COLO829 (cell line): ENCODE measurements at places on chromosomes 13 and 19.
A peak's percentile ranks its signal among the peaks of the same experiment; 100 is the strongest.

- DNase-seq: no peak
Measured at GRCh38 chr13:27619728-27620376, 477 bp downstream of the LNX2 start.

DNA sequence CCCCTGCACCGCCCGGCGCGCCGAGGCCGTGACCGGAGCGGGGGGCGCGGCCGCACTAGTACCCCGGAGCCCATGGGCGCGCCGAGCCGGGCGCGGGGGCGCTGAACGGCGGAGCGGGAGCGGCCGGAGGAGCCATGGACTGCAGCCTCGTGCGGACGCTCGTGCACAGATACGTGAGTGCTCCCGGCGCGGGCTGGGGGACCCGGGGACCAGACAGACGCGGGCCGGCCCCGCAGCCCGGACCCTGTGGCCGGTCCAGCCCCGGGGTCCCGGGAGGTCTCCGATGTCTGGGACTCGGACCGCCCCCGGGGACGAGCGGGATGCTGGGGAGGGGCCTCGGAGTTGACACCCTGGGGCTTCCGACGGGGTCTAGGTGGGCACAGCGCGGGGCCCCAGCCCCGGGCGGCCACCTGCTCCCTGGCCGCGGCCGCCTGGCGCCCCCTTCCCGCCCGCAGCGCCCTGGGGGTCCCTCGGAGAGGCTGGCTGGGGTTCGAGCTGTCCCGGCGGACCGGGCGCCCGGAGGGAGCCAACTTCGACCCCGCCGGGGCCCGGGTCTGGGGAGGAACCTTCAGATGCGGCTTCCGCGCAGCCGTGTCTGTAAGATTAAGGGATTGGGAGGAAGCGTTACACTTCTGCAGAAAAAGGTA is 568 bp downstream of the ATP11A start:
- peak; percentile 25 for DNase-seq

- DNase-seq: no peak
Measured at GRCh38 chr19:33522371-33522662, 726 bp upstream of the PEPD start.

DNA sequence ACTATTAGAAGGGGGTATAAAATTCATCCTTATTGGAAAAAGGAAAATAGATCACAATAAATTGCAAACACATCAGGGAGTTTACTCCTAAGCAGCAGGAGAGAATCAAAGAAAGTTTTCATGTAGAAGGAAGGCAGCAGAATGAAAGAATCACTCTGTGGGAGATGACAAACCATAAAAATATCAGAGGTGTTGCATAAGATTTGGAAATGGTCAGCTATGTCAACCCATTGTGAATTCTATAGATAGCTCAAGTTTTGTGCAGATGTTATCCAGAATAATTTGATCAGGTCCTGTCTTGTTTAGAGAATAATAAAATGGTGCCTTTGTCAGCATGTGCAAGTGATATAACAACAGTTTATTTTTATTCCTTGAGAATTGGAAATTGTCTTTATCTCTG is 622.4 kb downstream of the DCT start:
- no peak for DNase-seq

- no peak for DNase-seq
Measured at GRCh38 chr13:34420702-34421346, 521.2 kb upstream of the NBEA start.

DNA sequence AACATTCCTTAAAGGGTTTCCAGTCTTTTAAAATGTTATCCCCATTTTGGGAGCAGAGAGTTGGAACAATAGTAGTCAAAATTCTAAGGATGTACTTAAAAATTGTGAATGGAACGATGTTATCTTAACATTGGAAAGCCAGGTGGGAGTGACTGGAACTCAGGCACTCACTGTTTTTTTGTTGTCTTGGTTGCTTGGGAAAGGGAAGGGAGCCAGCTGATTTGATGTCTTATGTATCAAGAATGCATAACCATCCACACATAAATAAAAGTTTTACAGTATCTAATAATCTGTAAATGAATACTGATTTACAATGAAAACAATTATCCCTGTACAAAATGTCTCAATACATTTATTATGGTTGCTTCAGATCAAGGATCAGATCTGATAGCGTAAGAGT is 88.7 kb downstream of the SLC10A2 start:
- no peak for DNase-seq

DNA sequence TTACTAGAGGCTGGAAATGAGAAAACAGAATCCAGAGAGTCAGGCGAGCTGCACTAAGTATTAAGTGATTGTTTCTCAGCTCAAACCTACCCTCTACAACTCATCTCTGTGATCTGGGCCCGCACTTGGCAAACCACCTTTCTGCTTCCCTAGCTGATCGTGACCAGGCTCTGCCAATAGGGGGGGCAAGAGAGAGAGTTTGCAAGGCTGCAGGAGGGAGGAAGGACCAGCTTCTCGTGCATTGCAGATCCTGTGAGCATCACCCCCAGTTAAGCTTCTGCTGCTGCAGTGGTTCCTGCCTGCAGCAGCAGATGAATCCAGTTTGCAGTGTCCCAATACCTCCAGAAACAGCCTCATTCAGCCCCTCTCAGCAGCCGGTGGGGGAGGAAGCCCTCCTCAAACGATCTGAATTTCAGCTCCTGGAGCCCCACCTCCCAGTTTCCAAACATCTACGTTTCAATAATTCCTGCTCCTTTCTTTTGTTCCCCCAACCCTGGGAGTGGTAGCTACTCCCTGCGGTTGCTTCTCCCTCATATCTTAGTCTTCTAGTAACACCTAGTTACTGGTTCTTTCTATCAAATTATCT is 20.0 kb downstream of the XRCC1 start:
- peak; percentile 51 for DNase-seq

DNA sequence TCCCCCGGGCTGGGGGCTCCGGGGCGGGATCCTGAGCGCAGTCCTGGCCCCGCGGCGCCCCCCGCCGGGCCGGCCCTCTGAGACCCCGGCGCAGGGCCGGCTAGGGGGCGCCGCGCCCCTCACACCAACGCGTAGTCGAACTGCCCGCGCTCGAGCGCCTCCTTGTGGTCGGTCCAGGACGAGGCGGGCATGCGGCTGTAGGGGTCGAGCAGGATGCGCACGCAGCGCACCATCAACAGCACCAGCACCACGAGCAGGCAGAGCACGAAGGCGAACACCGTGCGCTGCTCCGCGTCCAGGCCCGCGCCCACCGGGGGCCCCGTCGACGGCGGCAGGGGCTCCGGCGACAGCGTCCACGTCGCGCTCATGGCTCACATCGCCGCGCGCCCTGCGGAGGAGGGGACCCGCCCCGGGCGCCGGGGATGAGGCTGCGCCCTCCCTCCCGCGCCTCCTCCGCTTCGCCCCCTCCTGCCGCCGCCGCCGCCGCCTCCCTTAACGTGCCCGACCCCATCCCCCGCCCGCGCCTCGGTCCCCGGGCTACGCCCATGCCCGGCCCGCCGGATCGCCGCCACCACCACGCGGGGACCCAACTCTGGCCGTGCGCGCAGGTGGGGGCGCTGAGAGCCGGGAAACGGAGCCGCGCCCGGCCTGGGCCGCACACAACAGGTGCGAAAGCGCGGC is 624 bp downstream of the CTXN1 start:
- DNase-seq: peak; percentile 72

DNA sequence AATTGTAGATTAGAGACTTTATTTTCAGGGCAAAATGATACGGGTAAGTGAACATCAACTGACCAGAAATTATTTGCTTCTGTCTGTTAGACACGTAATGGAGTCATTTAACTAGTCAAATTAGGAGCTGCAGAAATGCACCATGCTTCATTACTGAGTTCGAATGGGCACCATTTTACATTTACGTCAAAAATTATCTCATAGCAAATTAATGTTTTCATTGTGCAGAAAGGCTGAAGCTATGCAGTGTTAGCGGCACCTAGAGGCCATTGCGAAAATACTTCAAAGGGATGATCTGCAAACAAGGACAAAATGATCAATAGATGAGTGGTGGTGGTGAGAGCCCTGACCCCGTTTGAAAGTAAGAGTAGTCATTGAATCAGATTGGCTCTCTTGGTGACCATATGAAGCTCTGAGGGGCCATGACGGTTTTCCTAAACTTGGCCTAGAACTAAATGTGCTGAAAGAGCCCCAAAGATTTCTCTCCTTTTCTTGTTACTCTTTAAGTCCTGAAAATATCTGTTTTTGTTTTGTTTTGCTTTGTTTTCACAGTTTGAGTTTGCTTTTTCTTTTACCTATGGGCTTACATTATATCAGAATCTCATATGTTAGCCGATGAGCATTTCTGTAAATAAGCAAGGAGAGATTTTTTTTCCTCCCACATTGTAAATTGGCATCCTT is 277.9 kb downstream of the ZNF536 start:
- DNase-seq: peak; percentile 79

DNA sequence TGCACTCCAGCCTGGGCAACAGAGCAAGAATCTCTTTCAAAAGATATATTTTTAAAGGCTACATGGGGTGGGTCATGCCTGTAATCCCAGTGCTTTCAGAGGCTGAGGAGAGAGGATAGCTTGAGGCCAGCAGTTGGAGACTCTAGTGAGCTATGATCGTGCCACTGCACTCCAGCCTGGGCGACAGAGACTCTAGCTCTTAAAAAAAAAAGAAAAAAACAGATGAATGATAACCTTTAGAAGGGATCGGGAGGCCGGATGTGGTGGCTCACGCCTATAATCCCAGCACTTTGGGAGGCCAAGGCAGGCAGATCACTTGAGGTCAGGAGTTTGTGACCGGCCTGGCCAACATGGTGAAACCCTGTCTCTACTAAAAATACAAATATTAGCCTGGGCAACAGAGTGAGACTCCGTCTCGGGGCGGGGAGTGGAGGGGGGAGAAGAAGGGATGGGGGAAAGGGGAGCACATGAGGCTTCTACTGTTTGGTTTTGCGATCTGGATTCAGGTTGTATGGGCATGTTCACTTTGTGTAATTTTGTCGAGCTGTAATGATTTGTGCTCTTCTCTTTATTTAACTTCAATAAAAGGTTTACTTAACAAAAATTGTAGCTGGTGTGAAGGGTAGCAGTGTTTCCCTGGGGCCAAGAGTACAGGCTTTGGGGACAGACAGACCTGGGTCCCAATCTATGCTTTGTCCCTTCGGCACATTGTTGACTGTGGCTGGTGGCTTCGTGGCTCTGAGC is 1.1 kb upstream of the PSMC4 start:
- DNase-seq: no peak

DNA sequence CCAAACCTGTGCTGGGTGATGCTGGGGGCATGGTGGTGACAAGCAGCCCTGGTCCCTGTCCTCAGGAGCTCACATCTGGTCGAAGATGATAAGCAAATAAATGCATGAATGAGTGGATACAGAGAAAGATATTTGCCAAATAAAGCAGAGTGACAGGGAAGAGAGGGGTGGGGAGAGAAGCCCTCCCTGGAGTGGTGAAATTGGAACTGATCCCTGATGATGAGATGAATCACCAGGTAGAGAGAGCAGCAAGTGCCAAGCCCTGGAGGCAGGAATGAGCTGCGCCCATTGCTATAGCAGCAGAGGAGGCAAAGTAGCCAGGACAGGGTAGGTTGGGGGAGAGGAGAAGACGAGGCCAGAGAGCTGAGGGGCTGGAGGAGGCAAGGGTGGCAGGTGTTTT is 13.7 kb downstream of the FXYD5 start:
- no peak for DNase-seq

DNA sequence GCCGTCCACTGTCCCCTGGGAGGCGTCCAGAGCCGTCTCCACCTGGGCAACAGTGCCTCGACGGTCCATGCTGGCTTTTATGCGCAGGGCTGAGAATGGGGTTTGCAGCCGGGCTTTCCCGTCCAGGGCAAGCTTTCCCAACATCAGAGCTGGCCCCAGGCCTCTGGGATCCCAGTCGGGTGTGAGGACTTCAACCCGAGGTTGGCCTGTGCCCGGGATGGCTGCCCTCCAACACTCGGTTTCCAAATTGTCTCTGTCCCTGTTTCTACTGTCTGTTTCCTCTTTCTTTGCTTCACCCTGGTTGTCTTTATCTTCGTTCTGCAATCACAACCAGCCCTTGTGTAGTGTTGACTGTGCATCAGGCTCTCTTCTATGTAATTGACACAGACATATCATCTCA is at the start of gene IFNL4:
IFNL4 (minus strand) TSS at position 51 of the 400 bp plus-strand sequence.
- no peak for DNase-seq

GRCh38 chr19:10895920-10896319 is 24.6 kb downstream of the CARM1 start:
- no peak for DNase-seq

- DNase-seq: no peak
Measured at GRCh38 chr19:4015705-4016402, 8.3 kb downstream of the PIAS4 start.

DNA sequence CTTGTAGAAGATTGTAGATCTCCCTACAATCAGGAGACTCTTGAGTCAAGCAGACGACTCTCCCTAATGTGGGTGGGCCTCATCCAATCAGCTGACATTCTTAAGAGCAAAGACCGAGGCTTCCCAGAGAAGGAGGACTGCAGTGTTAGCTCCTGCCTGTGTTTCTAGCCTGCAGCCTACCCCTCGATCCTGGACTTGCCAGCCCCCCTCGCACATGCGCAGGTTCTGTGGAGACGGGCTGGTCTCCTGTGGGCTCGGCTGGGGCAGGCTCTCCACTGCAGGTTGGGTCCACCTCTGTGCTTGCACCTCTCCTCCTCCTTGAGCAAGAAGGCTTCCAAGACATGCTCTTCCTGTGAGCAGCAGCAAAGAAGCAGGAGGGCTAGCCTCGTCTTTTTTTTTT is 185.2 kb upstream of the SOX1 start:
- DNase-seq: no peak

- no peak for DNase-seq
Measured at GRCh38 chr19:2416321-2417097, 10.9 kb downstream of the TIMM13 start.

GRCh38 chr13:98970330-98970729 is 7.5 kb downstream of the DOCK9 start:
- DNase-seq: no peak

GRCh38 chr19:556611-557382 is 12.9 kb downstream of the GZMM start:
- DNase-seq: no peak

GRCh38 chr13:95485045-95485517 is 67.4 kb upstream of the CLDN10 start:
- no peak for DNase-seq
